ENCODE measurements at places on chromosomes 6 and 20. TPM values are rescaled to one million over a fixed set of nuclear protein-coding genes. Genes with fewer than 3 reads are reported as not detected.
A peak's percentile ranks its signal among the peaks of the same experiment; 100 is the strongest.

DNA sequence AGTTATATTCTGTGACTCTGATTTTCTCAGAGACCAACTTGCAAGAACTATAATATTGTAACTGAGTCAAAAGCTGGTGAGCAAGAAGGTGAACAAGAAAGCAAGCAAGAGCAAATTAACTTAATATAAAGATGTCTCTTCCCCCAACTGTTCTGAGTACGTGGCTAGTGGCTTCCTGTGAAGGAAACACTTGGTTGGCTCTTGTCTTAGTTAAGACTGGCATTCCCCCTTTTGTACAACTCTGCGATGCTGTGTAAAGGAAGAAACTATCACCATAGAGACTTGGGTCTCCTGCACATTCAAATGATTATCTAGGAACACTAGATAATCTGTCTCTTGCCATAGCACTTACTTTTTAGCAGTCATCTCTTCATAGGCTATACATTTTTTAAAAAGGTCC lies 47.3 kb upstream of the TNFAIP3 start:
- H3K4me1 ChIP-seq, result no peaks in the 10 kb centered on the region
- no peaks in the 10 kb centered on the region for H3K27me3 ChIP-seq
- DNase-seq, result no peak
- no peak overlapping the region for H3K4me3 ChIP-seq

DNA sequence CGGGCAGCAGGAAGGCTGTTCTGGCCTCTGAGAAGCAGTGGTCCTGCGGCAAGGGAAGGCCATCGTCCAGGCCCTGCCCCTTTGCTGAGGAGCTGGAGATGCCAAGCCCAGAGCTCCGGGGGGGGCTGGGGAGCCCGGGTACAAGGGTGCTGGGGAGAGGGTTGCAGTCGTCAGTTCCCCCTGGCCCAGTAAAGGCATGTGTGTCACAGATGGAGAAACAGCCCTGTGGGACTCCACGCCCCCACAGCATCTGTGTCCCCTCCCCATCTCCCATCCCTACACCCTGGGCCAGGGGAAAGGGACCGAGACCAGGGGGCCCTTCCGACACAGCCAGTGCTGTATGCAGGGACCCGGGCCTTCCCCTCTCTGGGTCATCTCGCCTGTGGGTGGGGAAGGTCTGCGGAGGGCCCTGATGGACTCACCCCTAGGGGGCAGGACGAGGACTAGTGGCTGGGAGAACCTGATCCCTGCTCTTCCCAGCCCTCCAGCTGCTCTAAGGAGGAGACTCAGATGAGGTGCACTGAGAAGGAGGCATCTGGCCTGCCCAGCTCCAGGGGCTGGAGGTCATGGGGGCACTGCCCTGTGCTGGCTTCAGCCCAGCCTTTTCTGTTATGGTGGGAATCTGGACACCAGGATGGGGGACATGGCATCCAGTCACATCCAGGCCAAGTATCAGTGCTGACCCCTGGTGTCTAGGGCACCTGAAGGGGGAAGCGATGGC lies 609 bp downstream of the MYL9 start:
- peak overlapping the region; percentile 36 for H3K4me3 ChIP-seq
- no peaks in the 10 kb centered on the region for H3K27me3 ChIP-seq
- H3K4me1 ChIP-seq, result no peaks in the 10 kb centered on the region
- no peaks in the 10 kb centered on the region for H3K36me3 ChIP-seq
- H3K27ac ChIP-seq, result peak overlapping the region; percentile 81

- H3K36me3 ChIP-seq, result no peaks in the 10 kb centered on the region
- no peaks in the 10 kb centered on the region for H3K4me1 ChIP-seq
- H3K27ac ChIP-seq, result no peak overlapping the region
These were observed 61.6 kb downstream of the MRAP2 start for GRCh38 chr6:84095156-84095555.

DNA sequence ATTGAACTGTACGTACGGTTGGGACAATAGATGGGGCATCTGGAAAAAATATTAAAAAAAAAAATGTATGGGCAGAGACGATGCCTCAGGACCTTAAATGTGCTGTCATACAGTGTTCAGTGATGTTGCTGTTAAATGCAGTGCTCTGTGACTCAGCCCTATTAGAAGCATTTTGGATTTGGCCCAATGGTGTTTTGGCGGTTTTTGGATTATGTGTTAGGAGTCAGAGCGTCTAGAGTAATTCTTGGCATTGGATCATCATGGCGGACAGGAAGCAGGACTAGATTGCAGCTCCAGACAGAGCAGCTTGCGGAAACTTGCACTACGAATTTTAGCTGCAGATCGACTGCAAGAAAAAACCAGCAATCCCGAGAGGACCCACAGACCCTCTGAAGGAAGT lies 280.0 kb downstream of the SOX4 start:
- H3K4me1 ChIP-seq, result no peaks in the 10 kb centered on the region
- H3K4me3 ChIP-seq, result no peak overlapping the region
- no peak for DNase-seq

ZSCAN23 gene
- 0.43 TPM for total RNA-seq

OLIG3 gene
- not detected for total RNA-seq

DNA sequence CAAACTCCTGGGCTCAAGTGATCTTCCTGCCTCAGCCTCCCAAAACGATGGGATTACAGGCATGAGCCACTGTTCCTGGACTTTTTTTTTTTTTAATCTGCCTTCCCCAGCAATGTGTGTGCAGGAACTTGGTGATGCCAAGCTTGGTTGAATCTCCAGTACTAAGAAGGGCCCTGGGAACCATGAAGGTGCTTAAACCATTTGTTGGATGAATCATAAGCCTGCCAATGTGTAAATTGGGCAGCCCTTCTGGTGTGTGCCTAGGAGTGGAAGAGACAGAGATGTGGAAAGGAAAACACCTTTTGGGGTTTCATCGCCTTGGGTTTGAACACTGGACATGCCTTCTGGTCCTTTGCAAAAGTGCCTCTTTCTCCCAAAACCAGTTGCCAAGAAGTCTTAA lies 7.1 kb upstream of the SPO11 start:
- DNase-seq, result no peak
- no peaks in the 10 kb centered on the region for H3K4me1 ChIP-seq
- H3K27ac ChIP-seq, result no peak overlapping the region
- H3K36me3 ChIP-seq, result no peaks in the 10 kb centered on the region

GRCh38 chr6:169577974-169578373 lies 123.9 kb downstream of the WDR27 start:
- no peak overlapping the region for H3K4me3 ChIP-seq
- DNase-seq, result no peak
- H3K36me3 ChIP-seq, result no peaks in the 10 kb centered on the region
- no peaks in the 10 kb centered on the region for H3K4me1 ChIP-seq
- H3K27me3 ChIP-seq, result no peaks in the 10 kb centered on the region
- H3K27ac ChIP-seq, result no peak overlapping the region

GRCh38 chr6:25944688-25945574 lies 14.4 kb upstream of the SLC17A2 start:
- H3K4me1 ChIP-seq, result no peaks in the 10 kb centered on the region
- no peak for DNase-seq
- no peak overlapping the region for H3K4me3 ChIP-seq
- H3K36me3 ChIP-seq, result no peaks in the 10 kb centered on the region

HTR1E gene
- total RNA-seq, result not detected

- no peaks in the 10 kb centered on the region for H3K27me3 ChIP-seq
- H3K36me3 ChIP-seq, result no peaks in the 10 kb centered on the region
- no peaks in the 10 kb centered on the region for H3K4me1 ChIP-seq
- H3K27ac ChIP-seq, result no peak overlapping the region
- no peak for DNase-seq
- no peak overlapping the region for H3K4me3 ChIP-seq
These were observed 94.0 kb upstream of the MCHR2 start for GRCh38 chr6:100088009-100088408.

GRCh38 chr20:48761023-48761785 lies 66.6 kb downstream of the PREX1 start:
- peak overlapping the region; percentile 13 for H3K27ac ChIP-seq
- H3K4me3 ChIP-seq, result no peak overlapping the region
- no peaks in the 10 kb centered on the region for H3K36me3 ChIP-seq
- no peaks in the 10 kb centered on the region for H3K4me1 ChIP-seq
- H3K27me3 ChIP-seq, result no peaks in the 10 kb centered on the region
- no peak for DNase-seq

DNA sequence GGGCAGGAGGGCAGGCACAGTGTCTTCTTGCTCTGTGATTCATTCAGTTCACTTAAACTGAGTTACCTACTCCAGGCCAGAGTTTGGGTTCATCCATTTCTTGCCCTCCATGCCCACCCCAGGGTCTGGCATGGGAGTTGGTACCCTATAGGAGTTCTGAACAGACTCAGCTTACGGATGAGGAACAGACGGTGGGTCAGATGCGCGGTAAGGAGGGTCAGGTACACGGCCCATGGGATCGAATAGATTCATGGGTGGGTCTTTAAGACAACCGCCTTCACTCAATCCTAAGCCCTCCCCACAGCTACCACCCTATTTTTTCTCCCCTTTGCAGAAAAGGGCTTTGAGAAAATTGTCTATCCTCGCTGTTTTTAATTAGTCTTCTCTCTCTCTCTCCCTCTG lies 13.1 kb upstream of the TRIB3 start:
- H3K27me3 ChIP-seq, result no peaks in the 10 kb centered on the region
- H3K36me3 ChIP-seq, result no peaks in the 10 kb centered on the region
- peaks cover 51% of the 10 kb centered on the region for H3K4me1 ChIP-seq
- no peak overlapping the region for H3K4me3 ChIP-seq
- H3K27ac ChIP-seq, result no peak overlapping the region
- no peak for DNase-seq

DNA sequence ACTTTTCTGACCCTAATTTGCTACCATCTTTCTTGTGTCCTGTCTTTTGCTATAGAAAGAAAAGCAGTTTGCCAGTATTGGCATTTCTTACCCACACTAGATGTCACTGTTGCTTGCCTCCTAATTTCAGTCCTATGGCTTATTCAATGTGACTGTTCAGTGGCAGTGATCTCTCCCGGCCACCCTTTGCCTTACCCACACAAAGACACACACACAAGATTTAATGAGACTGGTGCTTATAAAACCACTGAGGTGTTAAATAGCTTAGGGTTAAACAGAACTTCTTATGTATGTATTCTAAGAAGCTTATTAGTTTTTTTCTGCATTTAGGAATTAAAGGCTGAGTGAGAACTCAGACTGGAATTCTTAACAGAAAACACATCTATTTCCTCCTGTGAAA lies 233.6 kb upstream of the ASCC3 start:
- DNase-seq, result no peak
- H3K27ac ChIP-seq, result no peak overlapping the region
- H3K4me3 ChIP-seq, result no peak overlapping the region
- no peaks in the 10 kb centered on the region for H3K27me3 ChIP-seq
- no peaks in the 10 kb centered on the region for H3K36me3 ChIP-seq

DNA sequence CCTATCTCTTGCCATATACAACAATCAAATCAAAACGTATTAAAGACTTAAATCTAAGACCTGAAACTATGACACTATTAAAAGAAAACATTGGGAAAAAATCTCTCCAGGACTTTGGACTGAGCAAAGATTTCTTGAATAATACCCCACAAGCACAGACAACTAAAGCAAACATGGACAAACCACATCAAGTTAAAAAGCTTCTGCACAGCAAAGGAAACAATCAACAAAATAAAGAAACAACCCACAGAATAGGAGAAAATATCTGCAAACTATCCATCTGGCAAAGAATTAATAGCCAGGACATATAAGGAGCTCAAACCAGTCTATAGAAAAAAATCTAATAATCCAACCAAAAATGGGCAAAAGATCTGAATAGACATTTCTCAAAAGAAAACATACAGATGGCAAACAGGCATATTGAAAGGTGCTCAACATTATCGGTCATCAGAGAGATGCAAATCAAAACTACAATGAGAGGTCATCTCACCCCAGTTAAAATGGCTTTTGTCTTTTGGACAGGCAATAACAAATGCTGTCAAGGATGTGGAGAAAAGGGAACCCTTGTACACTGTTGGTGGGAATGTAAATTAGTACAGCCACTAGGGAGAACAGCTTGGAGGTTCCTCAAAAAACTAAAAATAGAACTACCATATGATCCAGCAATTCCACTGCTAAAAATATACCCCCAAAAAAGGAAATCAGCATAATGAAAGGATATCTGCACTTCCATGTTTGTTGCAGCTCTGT lies 76.2 kb downstream of the SNX5 start:
- no peak for DNase-seq
- H3K27me3 ChIP-seq, result no peaks in the 10 kb centered on the region

DNA sequence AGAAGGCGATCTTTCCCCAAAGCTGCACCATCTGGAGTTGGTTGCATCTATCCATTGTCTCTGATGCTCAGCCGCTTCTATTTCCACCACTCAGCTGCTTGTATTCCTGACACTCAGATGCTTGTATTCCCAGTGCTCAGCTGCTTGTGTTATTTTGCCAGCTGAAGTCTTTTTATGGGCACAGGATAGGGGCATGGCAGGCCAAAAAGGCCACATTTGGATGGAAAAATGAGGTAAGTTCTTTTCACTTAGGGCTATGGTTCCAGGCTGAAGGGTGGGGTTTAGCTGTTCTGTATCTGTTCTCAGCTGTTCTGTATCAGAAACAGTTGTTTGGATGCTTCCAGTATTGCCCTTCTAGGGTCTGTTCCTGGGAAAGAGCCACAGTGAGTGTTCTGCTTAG lies 944.9 kb downstream of the QKI start:
- DNase-seq, result no peak
- no peaks in the 10 kb centered on the region for H3K27me3 ChIP-seq
- H3K36me3 ChIP-seq, result no peaks in the 10 kb centered on the region

HMGCLL1 gene
- 0.54 TPM for total RNA-seq

DNA sequence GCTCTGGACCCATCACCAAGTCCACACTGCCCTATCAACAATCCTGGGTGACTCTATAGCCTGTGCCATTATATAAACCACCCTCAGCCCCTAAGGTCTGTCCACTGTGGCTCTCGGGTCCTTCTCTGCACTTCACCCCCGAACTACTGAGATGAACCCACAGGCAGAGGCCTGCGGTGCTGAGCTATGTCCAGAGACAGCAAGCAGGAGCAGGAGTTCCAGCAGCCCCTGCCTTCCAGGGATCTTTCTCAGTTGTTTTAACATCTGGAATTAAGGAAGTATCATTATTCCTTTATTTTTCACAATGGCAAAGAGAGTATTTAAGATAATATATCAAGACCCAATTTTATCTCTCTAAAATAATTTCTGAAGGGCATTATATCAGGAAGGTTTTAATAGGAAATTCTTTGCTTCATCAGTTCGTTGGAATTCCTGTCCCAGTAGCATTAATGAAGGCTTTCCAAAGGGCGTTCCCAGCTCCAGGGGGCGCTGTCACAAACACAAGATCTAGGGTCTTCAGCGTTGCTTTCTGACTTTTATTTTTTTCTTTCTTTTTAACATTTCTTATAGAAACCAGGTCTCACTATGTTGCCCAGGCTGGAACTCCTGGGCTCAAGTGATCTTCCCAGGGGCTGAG lies 27.3 kb downstream of the RRBP1 start:
- no peaks in the 10 kb centered on the region for H3K27me3 ChIP-seq
- DNase-seq, result no peak
- H3K4me3 ChIP-seq, result no peak overlapping the region
- H3K36me3 ChIP-seq, result peaks cover 5% of the 10 kb centered on the region

- H3K4me1 ChIP-seq, result no peaks in the 10 kb centered on the region
- H3K36me3 ChIP-seq, result no peaks in the 10 kb centered on the region
- H3K27me3 ChIP-seq, result no peaks in the 10 kb centered on the region
- no peak overlapping the region for H3K4me3 ChIP-seq
These were observed 29.9 kb downstream of the JPH2 start for GRCh38 chr20:44157061-44157460.
